ENCODE measurements at places on chromosomes 4 and X. TPM values are rescaled to one million over a fixed set of nuclear protein-coding genes. Genes with fewer than 3 reads are reported as not detected.

DNA sequence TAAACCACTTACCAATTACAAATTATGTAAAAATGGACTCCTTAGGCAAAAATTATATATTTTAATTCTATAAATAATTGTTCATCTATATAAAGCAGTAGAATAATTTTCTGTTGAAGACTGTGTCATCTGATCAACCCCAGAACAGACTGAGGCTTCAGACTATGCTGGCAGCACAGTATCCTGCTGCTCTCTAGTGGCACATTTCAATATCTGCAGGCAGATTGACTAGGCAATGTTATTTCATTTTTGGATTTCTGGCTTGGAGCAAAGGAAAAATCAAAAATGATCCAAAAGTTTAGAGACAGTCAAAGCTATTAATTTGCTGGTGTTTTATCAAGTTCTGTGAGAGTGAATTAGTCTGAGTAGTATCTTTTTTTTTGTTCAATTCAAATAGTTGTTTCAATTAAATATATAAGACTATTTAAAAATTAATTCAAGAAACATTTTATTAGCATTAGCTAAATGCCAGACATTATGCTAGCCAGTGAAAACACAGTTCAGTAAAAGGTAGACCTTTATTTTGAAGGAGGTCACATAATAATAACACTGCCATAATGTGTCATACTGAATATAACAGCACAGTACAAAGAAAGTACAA lies 21.3 kb upstream of the SULT1E1 start:
- DNase-seq = peak; percentile 75
- H3K4me1 ChIP-seq = no peaks in the 10 kb centered on the region
- H3K36me3 ChIP-seq = no peaks in the 10 kb centered on the region
- H3K4me3 ChIP-seq = no peak overlapping the region

The TMPRSS11B gene
- not detected for total RNA-seq

The SEPSECS gene
- 9.1 TPM for total RNA-seq

DNA sequence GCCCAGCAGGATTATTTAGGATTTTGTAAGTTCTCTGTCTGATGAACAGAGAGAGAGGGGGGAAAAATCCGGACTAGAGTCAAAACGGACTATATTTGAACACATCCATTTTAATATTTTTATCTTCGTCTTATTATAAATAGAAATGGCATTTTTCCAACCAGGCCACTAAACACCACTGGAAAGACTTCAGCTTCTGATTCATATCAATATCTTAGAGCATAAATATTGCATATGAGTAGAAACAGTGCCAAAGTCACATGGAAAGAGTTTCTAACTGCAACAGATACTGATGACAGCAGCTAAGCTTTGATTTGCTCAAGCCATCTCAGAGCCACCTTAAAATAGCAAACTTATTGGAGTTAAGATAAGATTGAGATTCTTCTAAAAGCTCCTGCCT lies 456 bp downstream of the PPARGC1A start:
- H3K4me3 ChIP-seq = peak overlapping the region; percentile 75
- no peaks in the 10 kb centered on the region for H3K36me3 ChIP-seq
- H3K4me1 ChIP-seq = peaks cover 13% of the 10 kb centered on the region
- H3K27me3 ChIP-seq = peaks cover 10% of the 10 kb centered on the region

DNA sequence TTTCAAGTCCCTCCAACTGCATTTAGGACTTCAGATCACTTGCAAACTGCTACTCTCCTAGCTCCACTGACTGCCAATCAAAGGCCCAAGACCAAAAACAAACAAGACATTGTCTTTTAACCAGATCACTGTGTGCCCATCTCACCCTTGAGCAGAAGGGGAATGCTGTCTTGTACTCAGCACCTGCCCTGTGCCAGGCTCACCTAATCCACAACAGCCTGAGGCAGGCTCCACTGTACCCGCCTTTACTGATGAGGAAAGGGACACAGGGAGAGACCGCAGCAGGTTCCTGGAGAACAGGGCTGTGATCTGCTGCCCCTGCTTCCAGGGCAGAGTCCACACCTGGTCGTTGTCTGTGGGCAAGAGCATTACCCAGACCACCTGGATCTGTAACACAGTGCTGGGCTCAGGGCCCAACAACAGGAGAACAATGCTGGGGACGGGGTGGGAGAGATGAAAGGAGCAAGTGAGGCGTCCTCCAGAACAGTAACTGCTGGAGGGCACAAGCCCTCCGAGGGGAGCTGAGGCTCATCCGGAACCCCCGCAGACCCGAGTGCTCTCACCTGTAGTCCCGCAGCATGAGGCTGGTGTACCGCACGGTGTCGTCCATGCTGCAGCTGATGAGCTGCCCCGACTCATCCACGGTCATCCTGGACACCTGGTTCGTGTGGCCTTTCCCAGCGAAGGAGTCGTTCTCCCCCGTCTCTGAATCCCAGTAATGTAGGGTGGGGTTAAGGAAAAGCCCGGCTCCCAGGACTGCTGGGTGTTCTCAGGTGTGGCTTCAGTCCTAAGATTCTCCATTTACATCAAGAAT lies 33.9 kb downstream of the WDR1 start:
- no peak overlapping the region for H3K4me3 ChIP-seq
- no peaks in the 10 kb centered on the region for H3K27me3 ChIP-seq
- DNase-seq = peak; percentile 85
- H3K4me1 ChIP-seq = no peaks in the 10 kb centered on the region

- H3K4me3 ChIP-seq = no peak overlapping the region
- H3K36me3 ChIP-seq = no peaks in the 10 kb centered on the region
- H3K27me3 ChIP-seq = no peaks in the 10 kb centered on the region
- peaks cover 5% of the 10 kb centered on the region for H3K4me1 ChIP-seq
- H3K27ac ChIP-seq = no peak overlapping the region
These were observed 67.6 kb downstream of the MTNR1A start for GRCh38 chr4:186487726-186488125.

- H3K4me3 ChIP-seq = no peak overlapping the region
- no peaks in the 10 kb centered on the region for H3K36me3 ChIP-seq
- no peak overlapping the region for H3K27ac ChIP-seq
- no peaks in the 10 kb centered on the region for H3K4me1 ChIP-seq
- H3K27me3 ChIP-seq = peaks cover 36% of the 10 kb centered on the region
These were observed 88.8 kb upstream of the ESX1 start for GRCh38 chrX:104343428-104344129.

- H3K36me3 ChIP-seq = no peaks in the 10 kb centered on the region
- no peak for DNase-seq
- H3K27ac ChIP-seq = no peak overlapping the region
- no peaks in the 10 kb centered on the region for H3K27me3 ChIP-seq
- no peak overlapping the region for H3K4me3 ChIP-seq
These were observed 406.8 kb downstream of the STIM2 start for GRCh38 chr4:27267339-27267969.

DNA sequence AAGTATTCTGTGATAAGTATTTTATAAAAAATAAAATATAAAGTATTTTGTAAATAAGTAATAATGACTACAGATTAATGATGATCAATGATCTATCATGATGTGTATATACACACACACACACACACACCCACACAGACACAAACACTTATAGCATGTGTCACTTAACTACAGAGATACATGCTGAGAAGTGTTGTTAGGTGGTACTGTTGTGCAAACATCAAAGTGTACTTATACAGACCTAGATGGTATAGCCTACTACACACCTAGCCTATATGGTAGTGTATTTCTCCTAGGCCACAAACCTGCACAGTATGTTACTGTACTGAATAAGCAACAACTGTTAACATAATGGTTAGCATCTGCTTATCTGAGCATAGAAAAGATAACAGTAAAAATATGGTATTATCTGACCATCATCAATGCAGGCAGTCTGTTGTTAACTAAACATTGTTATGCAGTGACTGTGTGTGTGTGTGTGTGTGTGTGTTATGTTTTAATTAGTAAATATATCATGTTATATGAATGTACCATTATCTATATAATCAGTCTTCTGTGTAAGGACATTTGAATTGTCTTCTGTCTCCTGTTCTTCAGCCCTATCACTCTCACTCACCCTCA lies 138.2 kb downstream of the CAMK2D start:
- H3K27me3 ChIP-seq = no peaks in the 10 kb centered on the region
- peak overlapping the region; percentile 25 for H3K27ac ChIP-seq
- H3K36me3 ChIP-seq = peaks cover 9% of the 10 kb centered on the region
- peaks cover 9% of the 10 kb centered on the region for H3K4me1 ChIP-seq
- no peak for DNase-seq

DNA sequence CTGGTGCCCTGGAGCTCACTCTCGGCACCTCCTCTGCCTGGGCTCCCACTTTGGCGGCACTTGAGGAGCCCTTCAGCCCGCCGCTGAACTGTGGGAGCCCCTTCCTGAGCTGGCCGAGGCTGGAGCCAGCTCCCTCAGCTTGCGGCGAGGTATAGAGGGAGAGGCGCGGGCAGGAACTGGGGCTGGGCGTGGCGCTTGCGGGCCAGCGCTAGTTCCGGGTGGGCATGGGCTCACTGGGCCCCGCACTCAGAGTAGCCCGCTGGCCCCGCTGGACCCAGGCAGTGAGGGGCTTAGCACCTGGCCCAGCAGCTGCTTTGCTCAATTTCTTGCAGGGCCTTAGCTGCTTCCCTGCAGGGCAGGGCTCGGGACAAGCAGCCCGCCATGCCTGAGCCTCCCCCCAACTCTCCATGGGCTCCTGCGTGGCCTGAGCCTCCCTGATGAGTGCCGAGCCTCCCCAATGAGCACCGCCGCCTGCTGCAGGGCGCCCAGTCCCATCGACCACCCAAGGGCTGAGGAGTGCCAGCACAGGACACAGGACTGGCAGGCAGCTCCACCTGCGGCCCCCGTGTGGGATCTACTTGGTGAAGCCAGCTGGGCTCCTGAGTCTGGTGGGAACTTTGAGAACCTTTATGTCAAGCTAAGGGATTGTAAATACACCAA lies 26.7 kb upstream of the FAM90A26 start:
- H3K36me3 ChIP-seq = no peaks in the 10 kb centered on the region
- DNase-seq = no peak
- H3K4me1 ChIP-seq = no peaks in the 10 kb centered on the region
- no peak overlapping the region for H3K4me3 ChIP-seq
- no peak overlapping the region for H3K27ac ChIP-seq

DNA sequence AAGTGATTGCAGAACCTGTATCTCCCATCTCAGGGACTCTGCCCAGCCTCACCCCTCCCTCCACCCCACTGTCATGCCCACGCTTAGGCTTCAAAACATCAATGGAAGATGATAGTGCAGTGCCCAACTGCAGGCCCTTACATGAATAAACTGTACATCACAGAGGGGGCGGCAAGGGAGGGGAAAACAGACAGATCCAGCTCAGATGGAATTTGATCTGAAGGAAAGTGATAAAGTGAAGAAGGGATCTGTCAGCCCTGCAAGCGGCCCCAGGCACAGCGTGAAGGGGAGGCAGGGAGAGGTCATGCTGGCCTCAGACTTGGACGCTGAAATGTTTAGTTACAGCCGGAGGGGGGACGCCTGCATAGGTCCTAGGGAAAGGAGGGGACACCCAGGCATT lies 38.5 kb downstream of the GYG2 start:
- H3K27me3 ChIP-seq = no peaks in the 10 kb centered on the region
- no peaks in the 10 kb centered on the region for H3K4me1 ChIP-seq
- no peak for DNase-seq

The MAGEA8 gene
- not detected for total RNA-seq

- no peak overlapping the region for H3K4me3 ChIP-seq
- H3K27me3 ChIP-seq = no peaks in the 10 kb centered on the region
- H3K27ac ChIP-seq = no peak overlapping the region
- H3K36me3 ChIP-seq = no peaks in the 10 kb centered on the region
These were observed 668.0 kb upstream of the LCORL start for GRCh38 chr4:18689308-18690115.

The OTC gene
- total RNA-seq = not detected

The PABPC1L2B gene
- not detected for total RNA-seq

The TMEM164 gene
- total RNA-seq = 7.6 TPM

GRCh38 chrX:68829582-68830418 lies 979 bp downstream of the EFNB1 start:
- peak overlapping the region; percentile 77 for H3K4me3 ChIP-seq
- DNase-seq = peak; percentile 89
- peaks cover 14% of the 10 kb centered on the region for H3K27me3 ChIP-seq
- peaks cover 3% of the 10 kb centered on the region for H3K4me1 ChIP-seq
- H3K36me3 ChIP-seq = no peaks in the 10 kb centered on the region

- peaks cover 11% of the 10 kb centered on the region for H3K4me1 ChIP-seq
- peak overlapping the region; percentile 4 for H3K27ac ChIP-seq
- no peaks in the 10 kb centered on the region for H3K27me3 ChIP-seq
- H3K4me3 ChIP-seq = no peak overlapping the region
- peaks cover 5% of the 10 kb centered on the region for H3K36me3 ChIP-seq
These were observed 80.1 kb downstream of the RAP1GDS1 start for GRCh38 chr4:98341309-98341708.

GRCh38 chr4:9997886-9998285 lies 23.4 kb downstream of the SLC2A9 start:
- no peaks in the 10 kb centered on the region for H3K36me3 ChIP-seq
- H3K4me1 ChIP-seq = no peaks in the 10 kb centered on the region

- H3K4me1 ChIP-seq = no peaks in the 10 kb centered on the region
- no peaks in the 10 kb centered on the region for H3K36me3 ChIP-seq
- H3K27me3 ChIP-seq = no peaks in the 10 kb centered on the region
- peak; percentile 17 for DNase-seq
- no peak overlapping the region for H3K4me3 ChIP-seq
These were observed 241.6 kb downstream of the PAPSS1 start for GRCh38 chr4:107478327-107478980.

The PAGE5 gene
- not detected for total RNA-seq

DNA sequence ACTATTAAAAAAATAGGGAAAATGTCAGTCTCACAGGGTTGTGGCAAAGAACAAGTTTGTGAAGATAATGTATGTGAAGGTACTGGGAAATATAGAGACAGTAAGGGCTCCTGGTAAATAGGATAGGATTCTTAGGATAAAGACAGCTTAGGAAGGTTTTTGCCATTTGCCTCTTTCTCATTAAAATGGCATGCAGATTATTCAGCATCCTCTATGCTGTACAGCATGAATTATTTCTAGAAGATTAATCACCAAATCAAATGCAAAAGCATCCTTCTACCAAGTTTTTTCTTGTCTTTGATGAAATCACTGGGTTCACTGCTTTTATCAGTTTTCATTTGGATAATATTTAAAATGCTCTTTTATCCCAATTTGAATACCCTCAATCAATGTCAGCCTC lies 142.8 kb downstream of the NDST3 start:
- H3K4me3 ChIP-seq = no peak overlapping the region
- DNase-seq = no peak
- H3K4me1 ChIP-seq = peaks cover 38% of the 10 kb centered on the region
- H3K27me3 ChIP-seq = no peaks in the 10 kb centered on the region
- H3K36me3 ChIP-seq = no peaks in the 10 kb centered on the region

DNA sequence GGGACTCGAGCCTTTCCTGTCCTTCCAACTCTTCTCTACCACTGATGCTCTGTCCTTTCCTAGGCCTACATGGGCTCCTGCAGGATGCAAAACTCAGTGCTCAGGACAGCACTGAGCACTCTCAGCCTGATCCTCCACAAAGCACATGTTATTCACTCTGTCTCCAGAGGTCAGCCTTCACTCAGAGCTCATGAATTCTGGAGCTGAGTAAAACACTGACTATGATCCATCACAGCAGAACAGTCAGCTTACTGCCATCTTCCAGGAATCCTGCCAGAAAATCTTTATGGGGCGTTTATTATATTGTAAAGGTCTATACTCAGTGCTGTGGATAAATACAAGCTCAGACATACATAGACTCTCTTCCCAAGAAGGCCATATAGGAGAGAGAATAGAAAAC lies 121.5 kb upstream of the CPEB2 start:
- H3K4me3 ChIP-seq = no peak overlapping the region
- peaks cover 6% of the 10 kb centered on the region for H3K27me3 ChIP-seq
- H3K36me3 ChIP-seq = no peaks in the 10 kb centered on the region
- no peak for DNase-seq
- no peak overlapping the region for H3K27ac ChIP-seq

Measured in osteoblast (primary cell).